ENCODE measurements at places on chromosomes 3 and 15.

GRCh38 chr3:197365586-197365985 is 67.2 kb upstream of the DLG1 start:
- no peak for DNase-seq

DNA sequence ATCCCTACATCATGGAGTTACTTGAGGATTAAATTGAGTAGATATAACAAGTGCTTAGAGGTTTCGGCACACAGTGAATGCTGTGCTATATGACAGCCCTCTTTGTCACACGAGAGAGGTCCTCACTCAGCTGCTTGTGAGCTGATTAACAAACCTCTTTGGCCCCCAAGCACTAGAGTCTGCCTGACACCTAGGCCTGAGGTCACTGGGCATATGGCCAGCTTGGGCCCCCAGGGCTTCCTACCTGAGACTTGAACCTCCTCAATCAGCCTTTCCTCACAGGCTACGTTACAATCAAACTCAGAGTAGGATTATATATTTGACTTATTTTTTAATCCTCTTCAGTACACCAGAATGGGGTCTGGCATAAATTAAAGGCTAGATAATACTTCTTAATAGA is 88.8 kb downstream of the WDR72 start:
- no peak for DNase-seq

GRCh38 chr15:50415752-50416404 is 8.3 kb upstream of the USP8 start:
- DNase-seq: no peak

- DNase-seq: no peak
Observed at GRCh38 chr15:57591822-57592367, at the start of gene MYZAP. Gene MYZAP (plus strand): TSS chr15:57591904. CDS start chr15:57592035, 131 bp downstream.

DNA sequence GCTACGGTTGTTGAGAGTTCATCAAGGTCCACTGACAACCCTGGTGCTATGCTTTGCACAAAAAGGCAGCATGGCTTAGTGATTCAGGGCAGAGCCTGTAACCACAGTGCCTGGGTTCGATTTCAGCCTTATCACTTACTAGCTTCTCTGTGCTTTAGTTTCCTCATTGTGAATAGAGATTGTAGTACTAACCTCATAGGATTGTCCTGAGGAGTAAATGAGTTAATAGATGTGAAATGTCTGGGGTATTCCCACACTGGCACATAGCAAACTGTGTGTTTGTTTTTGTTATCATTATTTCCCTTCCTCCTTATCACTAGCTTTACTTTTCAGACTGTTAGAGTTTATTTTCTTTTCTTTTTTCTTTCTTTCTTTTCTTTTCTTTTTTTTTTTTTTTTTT is 16.3 kb downstream of the CRTAP start:
- DNase-seq: no peak

DNA sequence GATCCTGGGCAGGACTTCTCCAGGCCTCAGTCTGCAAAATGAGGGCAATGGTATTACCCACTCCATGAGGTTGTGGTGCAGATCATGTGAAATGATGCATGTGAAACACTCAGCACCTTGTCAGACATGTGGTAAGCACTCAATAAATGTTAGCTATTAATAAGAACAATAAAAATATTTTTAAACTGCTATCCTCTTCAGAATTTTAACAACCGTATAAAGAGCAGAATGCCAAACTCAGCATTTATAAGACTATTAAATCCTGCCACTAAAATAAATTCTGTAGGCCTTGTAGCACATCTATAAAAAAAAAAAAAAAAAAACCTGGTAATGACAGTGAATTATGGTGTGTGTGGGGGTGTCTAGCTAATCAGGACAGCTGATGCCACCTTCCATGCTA is 213.9 kb upstream of the UMPS start:
- no peak for DNase-seq

DNA sequence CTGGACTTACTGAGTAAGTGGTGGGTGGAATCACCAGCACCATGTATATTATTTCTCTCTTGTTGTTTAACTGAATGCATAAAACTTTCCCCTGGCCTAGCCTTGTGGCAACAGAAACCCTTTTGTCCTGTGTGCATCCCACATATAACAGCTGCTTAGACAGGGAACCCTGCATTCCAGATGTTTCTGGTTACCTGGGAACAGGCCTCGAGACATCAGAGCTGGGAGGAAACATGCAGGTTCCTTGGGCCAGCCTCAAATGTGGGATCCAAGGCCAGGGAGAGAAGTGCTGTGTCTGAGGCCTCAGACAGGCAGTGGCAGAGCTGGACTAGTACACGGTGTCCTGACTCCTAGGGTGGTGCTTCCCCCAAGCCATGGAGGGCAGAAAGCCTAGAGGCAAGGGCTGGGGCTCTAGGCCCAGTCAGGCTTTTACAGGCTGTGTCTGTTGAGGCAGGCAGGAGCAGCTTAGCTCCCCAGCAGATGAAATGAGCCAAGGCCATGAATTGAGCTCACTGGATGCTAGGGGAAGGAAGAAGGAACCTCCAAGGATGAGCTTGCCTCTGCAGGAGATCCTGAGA is 57.7 kb downstream of the ITGA11 start:
- DNase-seq: no peak

DNA sequence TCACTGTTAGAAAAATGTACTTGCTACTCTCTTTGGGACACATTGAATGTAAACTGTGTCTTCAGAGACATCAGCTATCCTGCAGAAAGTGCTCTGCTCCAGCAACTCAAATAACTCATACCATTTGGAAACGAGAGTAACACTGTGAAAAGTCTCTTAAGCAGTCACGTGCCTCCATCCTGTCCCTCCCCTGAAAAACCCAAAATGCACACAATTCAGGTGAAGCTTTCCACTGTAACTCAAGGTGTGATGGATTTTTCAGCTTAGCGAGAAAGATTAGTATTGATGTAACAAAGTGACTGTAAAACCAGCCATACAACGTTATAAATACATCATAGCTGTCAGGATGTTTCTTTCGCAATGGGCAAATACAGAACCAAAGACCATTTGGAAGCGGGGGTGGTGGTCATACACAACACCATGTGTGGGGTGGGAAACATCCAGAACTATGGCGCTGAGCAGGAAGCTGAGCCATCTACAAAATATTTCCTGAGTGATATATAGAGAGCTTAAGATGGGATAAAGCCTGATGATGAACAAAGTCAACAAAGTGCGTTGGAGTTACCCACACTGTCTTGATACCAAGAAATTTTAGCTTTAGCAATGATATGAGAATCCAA is 332.3 kb downstream of the FOXP1 start:
- no peak for DNase-seq

DNA sequence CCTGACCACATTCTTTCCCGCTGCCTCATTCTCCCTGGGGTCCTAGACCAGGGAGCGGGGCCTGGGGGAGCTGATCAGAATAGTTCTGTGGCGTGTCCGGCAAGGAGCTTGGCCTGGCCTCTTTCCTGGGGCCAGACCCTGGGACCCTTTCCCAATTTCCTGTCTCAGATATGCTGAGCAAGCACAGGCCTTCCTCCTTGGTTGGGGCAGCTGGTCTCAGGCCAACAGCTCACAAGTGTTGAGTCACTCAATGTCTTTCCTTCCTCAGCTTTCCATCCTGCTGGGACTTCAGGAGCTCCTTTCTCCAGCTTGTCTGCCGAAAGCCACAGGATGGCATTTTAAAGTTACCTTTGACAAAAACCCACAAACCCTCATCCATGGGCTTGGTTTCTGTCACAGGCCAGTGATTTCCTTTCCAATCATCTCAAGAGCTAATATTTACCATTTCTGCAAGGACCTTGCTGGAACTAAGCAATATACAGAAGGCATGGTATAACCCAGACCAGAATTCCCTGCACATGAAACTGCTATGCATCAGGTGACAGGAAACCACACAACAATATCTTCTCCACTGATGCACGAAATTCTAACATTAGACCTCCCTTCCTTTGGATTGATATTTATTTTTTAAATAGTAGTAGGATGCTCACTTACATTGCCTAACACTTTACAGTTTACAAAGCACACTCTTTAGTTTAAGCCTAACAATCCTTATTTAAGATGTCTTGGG is 19.5 kb upstream of the TIMP4 start:
- no peak for DNase-seq

- no peak for DNase-seq
Observed at GRCh38 chr3:158560979-158561378, 10.0 kb upstream of the MLF1 start.

DNA sequence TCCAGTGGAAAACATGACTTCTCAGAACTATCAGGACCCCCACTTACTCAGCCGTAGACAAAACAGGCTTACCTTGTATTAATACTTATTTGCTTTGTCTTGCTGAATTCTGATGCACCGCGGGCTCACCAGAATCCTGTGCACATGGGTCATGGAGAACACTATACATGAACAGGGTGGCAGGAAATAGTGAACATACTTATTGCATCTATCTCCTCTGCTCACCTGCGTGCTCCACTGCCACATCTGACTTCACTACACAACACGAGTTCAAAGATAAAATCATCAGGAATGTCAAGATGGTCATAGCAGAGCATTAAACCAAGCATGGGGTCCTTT is 10.7 kb upstream of the MAPK6 start:
- no peak for DNase-seq

- DNase-seq: peak; percentile 77
Observed at GRCh38 chr3:4976109-4976508, 3.1 kb upstream of the BHLHE40 start.

- DNase-seq: no peak
Observed at GRCh38 chr15:75091814-75092213, 68.4 kb downstream of the PPCDC start.

- DNase-seq: no peak
Observed at GRCh38 chr3:16840101-16840424, 44.7 kb upstream of the PLCL2 start.

- no peak for DNase-seq
Observed at GRCh38 chr3:109927161-109927560, 589.8 kb upstream of the DPPA4 start.

GRCh38 chr3:186069199-186069598 is 39.7 kb downstream of the ETV5 start:
- DNase-seq: no peak

DNA sequence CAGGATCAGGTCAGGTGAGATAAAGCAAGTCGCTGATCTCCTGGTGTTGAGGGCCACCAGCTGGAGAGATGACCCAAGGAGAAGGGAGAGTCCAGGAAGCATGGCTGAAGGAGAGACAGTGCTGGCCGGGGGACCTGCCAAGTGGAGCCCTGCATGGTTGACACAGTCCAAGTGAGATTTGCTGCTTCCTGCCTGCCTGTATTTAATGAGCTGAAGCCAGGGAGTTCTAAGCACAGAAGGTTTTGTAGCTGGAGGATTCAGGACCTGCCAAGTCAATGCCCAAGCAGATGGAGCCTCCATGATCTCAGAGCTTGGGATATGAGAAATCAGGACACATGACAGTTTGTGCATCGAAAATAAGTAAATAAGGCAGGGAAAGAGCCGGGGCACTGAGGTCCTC is 125.6 kb downstream of the SRGAP3 start:
- no peak for DNase-seq

DNA sequence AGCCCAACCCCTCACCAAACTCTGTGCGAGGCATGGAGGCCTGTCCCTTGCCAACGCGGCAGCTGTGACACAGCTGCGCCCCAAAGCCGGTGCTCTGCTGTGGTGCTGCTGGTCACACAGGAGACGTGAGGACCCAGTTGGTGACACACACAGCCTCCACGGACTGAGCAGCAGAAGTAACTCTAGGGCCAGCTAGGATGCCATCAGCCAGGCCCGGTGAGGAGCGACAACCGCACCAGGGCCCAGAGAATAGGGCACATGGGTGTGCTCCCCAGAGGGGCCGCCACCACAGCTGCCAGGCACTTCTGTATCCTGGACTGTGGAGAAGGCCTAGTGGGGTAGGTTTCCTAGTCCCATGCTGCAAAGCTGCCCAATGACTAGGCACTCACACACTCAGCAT is 10.7 kb downstream of the ZXDC start:
- no peak for DNase-seq

- DNase-seq: no peak
Observed at GRCh38 chr3:37295925-37296324, 121.5 kb upstream of the LRRFIP2 start.

DNA sequence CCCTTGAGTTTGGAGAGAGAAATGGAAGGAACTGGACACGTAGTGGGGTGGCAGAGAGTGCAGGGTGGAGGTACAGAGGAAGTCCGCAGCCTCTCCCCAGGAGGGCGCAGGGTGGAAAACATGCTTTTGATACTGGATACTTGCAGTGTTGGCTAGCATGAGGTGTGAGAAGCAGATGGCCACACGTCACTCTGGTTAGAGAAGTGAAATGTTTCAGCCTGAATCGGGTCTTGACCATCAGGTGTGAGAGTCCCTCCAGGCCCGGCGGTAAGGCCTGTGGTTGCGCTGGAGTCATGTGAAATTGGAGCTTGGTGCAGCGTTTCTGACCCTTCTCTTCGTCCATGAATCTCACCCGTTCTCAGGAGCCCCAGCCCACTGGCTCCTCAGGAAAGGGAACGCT is 93.1 kb downstream of the GABRG3 start:
- no peak for DNase-seq

DNA sequence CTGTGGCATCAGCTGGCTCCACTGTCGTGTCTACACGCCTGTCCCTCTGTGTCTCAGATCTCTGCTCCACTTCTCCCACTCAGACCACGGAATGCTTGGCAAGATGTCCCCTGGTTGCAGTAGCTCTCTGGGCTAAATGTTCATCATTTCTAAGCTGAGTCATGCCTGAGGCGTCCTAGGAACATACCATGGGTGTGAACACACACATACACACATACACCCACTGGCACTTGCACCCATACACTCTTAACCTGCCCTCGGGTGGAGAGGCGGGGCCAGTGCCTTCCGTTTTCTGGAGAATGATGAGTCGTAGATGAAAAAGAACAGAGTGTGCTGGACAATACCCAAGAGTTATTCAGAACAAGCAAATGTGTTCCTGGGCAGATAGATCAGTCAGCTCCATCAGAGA is 72.4 kb downstream of the SENP2 start:
- no peak for DNase-seq

GRCh38 chr3:184585545-184585944 is 24.0 kb downstream of the EPHB3 start:
- no peak for DNase-seq

GRCh38 chr3:187902936-187903335 is 157.7 kb upstream of the BCL6 start:
- DNase-seq: no peak

GRCh38 chr3:123291404-123291803 is 89.7 kb downstream of the SEC22A start:
- no peak for DNase-seq

GRCh38 chr3:10582733-10583132 is 77.3 kb upstream of the ATP2B2 start:
- DNase-seq: no peak

DNA sequence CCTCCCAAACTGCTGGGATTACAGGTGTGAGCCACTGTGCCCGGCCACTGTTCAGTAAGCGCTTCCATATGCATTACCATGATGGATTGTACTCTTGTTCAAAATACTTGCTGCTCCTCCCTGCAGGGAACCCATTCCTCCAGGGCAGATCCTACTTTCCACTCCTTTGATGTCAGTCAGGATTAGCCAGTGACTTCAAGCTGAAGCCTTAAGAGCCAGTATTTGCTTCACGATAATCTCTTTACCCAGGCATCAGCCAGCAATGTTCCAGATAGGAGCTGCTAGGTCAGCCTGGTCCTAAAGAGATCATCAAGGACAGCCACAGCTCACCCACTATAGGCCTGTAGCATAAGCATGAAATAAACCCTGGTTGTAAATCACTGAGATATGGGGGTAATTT is 96.5 kb upstream of the UBE2E2 start:
- DNase-seq: no peak

GRCh38 chr3:10976770-10977169 is 15.8 kb upstream of the SLC6A1 start:
- no peak for DNase-seq
